Putamen (tissue), 1 donor: ENCODE measurements at places on chromosomes 7 and 10.

DNA sequence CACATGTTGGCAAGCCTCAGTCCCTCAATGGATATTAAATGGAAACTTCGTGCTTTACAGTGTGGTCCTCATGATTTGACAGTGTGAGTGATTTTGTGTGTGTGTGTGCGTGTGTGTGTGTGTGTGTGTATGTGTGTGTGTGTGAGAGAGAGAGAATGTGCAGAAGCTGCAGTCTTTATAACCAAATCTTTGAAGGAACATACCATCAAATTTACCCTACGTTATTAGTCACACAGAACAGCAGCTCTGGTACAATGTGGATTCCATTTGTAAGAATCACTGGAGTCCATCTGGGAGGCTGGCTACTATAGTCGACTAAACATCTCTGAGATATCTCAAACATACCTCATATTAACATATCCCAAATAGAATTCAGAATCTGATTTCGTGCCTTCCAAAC, 928.0 kb upstream of the POT1 start:
- DNase-seq: no peak

DNA sequence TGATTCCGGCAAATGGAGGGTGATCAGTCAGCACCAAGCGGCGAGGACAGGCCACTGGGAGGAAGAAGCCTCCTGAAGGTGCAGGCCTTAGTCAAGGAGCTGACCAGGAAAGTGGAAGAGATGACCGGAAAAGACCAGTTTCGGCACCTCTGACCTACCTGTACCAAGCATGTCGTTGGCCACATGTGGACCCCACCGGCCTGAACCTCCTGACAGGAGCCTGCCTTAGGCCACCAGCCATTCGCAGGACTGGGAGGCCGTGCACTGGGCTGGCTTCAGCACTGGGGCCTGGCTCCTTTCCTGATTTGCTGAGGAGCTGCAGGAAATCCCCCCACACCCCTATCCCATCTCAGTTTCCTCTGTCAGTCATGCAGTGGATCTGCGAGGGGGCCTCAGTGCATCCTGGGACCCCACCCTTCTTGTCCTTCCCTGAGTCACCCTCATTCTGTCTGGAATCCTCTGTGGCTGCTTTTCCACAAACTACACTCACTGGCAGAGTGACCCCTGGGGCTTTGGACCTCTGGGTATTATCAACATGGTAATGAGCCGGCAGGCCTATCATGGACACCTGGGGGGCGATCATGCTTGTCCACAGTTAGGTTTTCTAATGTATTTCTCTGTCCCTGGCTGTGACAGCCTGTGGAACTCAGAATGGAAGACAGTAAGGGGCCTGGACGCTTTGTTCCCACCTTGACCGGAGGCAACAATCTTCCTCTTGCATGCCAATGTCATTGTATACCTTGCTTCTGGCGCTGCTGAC, 33.0 kb downstream of the RAMP3 start:
- DNase-seq: no peak

DNA sequence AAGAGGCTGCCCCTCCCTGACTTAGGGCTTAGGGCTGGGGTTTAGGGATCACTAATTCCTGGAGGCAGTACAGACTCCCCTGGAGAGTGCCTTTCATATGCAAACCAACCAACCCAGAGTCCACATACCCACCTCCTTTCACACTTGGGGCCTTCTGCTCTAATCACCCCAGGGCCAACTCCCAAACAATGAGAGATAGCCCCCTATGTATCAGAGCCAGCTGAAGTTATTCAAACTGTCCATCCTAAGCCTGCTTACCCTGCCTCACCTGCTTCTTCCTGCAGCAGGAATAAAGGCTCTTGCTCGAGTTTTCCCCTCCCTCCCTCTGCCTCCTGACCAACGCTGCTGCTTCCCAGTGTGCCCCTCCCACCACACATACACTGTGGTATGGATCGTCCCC, 51.8 kb upstream of the SLC35G1 start:
- DNase-seq: no peak

GRCh38 chr7:118186501-118186900, 2.5 kb downstream of the LSM8 start:
- DNase-seq: no peak

- no peak for DNase-seq
Observed at GRCh38 chr7:47482013-47482875, 99.7 kb downstream of the TNS3 start.
